Naive thymus-derived CD8-positive, alpha-beta T cell (primary cell): ENCODE measurements at places on chromosomes 12 and 14. TPM values are rescaled to one million over a fixed set of nuclear protein-coding genes. Genes with fewer than 3 reads are reported as not detected.
A peak's percentile ranks its signal among the peaks of the same experiment; 100 is the strongest.

HHIPL1 gene
- not detected for polyA plus RNA-seq

CLEC7A gene
- polyA plus RNA-seq: not detected

ADCY4 gene
- 0.08 TPM for polyA plus RNA-seq

- DNase-seq: no peak
These were observed 39.1 kb upstream of the GZMB start for GRCh38 chr14:24673059-24673458.

- peak; percentile 74 for DNase-seq
These were observed 376.8 kb downstream of the DPF3 start for GRCh38 chr14:72516936-72517700.

TPH2 gene
- not detected for polyA plus RNA-seq

- no peak for DNase-seq
These were observed 215.9 kb downstream of the CACNA1C start for GRCh38 chr12:2268471-2269286.

GRCh38 chr14:85565862-85566296, 35.9 kb downstream of the FLRT2 start:
- DNase-seq: no peak

- DNase-seq: peak; percentile 78
These were observed 1.0 kb downstream of the HIP1R start for GRCh38 chr12:122836027-122836921.

SINHCAF gene
- 69.9 TPM for polyA plus RNA-seq

HOXC4 gene
- not detected for polyA plus RNA-seq

DNA sequence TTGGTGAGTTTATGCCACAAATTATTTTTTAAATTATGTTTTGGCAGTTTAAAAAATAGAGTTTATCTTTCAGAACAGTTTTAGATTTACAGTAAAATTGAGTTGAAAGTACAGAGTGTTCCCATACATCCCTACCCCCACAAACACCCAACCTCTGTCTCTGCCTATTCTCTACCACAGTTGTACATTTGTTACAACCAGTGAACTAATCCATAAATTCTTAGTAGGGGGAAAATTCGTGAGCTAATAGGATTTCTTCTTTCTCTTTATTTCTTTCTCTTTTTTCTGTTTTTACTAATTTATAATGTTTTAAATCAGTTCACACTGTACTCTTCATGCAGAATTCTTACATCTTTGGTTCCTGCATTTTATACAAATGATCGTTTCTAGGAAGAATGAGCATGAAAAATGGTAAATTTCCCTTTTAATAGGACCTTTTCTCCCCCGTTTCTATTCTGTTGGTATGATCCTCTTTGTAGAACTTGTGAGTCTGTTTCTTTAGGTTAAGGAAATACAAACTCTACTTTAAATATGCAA, 56.7 kb downstream of the MIPOL1 start:
- no peak for DNase-seq

DNA sequence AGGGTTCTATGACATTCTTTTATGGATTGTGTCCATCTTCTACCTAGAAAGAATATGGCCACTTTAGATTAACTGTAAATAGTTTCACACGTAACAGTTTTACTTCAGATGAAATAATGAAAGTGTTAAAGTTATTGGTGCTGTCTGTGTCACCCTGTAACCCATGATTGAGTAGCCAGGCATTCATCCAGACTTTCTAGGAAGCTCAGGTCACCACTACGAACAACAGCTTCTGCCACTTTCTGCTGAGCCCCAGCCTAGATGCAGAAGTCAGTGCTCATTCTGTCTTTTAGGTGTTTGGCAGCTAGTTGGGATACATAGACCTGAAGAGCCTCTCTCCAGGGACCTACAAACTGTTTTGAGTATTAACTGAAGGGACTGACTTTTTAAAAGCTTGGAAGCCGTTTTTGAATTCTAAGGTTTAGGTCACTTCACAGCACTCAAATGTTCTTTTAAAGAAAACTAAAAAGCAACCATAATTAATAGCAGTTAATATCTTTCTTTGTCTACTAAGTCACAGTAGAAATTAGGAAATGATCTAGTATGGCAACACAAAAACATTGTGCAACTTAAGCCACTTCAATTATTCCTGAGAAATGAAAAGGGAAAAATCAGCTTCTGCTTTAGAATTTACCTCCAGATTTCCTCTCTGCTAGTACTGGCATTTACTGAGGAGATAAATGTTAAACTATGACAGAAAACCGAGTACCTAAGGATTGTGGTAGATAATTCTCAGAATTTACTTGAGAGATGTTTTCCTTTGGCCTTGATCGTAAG, 266.9 kb downstream of the CCDC91 start:
- no peak for DNase-seq

- DNase-seq: no peak
These were observed 326.1 kb downstream of the BCL11B start for GRCh38 chr14:98945611-98946570.

DNA sequence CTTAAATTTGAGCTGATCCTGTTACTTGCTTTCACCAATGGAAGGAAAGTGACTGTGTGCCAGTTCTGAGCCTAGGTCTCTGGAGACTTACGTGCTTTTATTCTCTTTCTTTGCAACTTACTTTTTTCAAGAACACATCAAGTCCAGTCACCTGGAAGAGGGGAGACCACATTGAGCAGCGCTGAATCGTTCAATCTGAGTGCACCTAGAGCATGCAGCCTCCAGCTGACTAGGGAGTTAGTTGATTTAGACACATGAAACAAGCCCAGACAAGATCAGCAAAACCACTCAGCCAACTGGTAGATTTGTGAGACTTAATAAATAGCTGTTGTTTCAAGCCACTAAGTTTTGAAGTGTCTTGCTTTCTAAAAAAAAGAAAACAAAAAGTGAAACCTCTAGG, 1014.8 kb upstream of the FBXO33 start:
- DNase-seq: no peak

DNA sequence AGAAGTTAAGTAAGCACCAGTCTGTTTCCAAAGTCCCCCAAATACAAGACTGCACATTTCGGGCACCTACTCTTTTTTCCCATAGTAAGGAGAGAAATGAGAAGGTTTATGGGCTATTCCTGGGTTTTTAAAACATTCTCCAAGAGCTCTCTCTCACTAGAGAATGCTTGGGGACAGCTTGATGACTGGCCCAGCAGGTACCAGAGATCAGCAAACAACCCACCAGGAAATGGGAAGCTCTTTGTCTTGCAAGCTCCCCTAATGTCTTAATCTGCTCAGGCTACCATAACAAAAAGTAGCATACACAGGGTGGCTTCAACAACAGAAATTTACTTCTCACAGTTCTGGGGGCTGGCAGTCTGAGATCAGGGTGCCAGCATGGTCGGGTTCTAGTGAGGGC, 41.8 kb upstream of the CRY1 start:
- no peak for DNase-seq

- DNase-seq: no peak
These were observed 283.3 kb downstream of the ATP23 start for GRCh38 chr12:58224536-58225105.

PRPH gene
- polyA plus RNA-seq: not detected

DNA sequence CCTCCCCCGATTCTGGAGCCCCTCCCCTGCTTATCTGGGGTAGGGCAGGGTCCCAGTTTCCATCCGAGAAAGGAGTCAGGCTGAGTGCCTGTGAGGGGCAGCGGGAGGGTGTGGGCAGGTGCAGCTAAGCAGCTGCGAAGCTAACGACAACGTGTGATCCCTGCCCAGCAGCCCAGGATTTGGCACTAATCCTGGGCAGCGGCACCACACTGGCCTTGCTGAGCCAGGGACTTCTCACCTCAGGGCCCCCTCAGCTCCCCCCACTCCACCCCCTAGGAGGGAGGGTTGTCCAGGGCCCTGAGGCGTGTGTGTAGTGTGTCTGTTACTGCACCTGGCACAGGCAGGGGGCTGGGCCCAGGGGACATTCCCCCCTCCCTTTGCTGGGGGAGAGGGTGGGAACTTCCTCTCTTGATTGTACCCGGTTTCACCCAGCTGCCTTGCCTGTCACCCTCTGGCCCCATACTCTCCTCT, 1.8 kb downstream of the SMIM41 start:
- peak; percentile 27 for DNase-seq

DNA sequence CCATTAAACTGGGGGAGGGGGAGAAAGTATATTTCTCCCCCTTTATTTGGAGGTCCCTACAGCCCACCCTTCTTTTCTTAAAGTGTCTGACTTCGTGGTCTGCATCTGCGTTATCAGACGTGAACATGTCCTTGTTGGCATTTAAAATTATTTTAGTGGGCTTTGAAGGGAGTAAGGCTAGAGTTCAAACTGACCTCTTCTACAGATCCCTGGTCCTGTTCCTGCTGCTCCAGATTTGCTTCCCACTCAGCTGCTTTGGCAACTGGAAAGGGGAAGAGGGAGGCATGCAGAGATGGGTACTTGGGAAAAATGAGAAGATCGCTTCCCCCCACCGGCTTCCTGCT, 611 bp upstream of the SIX6 start:
- no peak for DNase-seq

GRCh38 chr12:22740656-22741355, 115.8 kb downstream of the ETNK1 start:
- no peak for DNase-seq

DNA sequence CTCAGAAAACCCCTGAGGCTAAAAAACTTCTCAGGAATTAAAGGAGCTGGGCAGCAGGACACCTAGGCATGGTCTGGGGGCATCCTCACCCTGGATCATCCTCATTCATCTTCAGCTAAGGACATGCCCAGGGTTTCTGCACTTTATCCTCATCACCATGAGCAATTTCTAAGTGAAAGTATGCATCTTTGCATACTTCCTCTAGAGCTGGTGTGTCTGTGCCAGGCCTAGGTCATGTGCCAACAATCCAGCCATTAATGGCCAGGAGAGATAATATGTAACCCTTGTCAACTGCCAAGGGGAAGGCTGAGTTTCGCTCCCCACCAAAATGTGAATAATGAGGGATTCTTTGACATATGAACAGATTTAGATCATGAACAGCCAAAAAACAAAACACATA, 160.5 kb downstream of the KITLG start:
- no peak for DNase-seq

TRAFD1 gene
- polyA plus RNA-seq: 32.5 TPM

DNA sequence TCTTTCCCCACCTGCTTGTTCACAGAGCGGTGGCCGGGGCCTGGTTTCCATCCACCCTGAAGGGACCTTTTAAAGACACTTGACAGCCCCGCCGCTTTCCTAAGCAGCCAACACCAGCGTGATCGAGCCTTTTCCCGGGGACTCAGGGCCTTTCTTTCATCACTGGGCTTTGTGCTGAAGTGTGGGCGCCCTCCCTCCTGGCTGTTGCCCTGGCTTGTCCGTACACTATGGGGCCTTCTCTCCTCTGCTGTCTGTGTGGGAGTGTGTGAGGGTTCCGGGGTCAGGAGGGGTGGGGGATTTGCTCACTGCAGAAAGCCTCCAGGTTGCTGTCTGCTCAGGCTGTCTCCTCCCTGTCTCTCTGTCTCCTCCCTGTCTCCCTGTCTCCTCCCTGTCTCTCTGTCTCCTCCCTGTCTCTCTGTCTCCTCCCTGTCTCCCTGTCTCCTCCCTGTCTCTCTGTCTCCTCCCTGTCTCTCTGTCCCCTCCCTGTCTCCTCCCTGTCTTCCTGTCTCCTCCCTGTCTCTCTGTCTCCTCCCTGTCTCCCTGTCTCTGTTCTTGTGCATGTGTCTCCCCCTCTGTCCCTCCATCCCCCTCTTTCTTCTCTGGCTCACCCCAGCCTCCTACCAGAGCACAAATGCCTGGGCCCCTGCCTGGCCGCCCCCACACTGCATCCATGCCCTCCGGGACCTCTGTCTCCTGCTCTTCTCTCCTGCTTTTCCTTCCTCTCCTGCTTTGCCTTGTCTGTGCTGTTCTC, 64.7 kb downstream of the CCDC92 start:
- DNase-seq: no peak

GRCh38 chr12:95439461-95440230, 34.3 kb upstream of the METAP2 start:
- DNase-seq: no peak

DNA sequence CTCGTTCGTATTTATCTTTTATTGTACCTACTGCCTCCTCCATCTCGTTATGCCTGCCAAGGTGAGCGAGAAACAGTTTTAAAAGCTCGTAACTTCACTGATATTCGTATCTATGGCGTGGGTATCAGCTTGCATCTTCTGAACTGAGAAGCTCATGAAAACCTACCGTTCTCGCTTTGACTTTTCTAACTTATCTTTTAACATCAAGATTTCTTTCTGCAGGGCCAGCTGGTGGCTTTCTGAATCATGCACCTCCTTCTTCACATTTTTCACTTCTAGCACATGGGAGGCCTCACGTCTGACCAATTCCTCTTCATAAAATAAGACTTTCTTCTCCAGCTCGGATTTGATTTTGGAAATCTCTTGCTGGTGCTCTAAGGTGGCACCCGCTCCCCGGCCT, 45.8 kb downstream of the AMN start:
- no peak for DNase-seq

DNA sequence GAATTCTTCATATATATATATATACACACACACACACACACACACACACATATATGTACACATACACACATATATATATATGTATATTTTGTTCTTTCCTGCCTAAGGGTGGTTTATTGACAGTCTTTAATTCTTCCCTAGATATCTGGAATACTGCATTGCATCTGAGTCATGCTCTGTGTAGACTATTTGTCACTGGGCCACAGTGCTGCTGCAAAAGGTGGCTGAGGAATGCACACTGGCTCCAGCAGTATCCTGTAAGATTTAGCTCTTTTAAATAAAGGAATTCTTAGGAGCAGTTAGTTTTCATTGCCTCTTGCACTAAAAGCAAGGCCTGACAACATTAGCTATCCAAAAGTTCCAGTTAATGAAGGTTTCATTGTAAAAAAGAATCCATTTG, 200.9 kb downstream of the APAF1 start:
- DNase-seq: no peak

- no peak for DNase-seq
These were observed 497.6 kb downstream of the RMST start for GRCh38 chr12:97960225-97960624.

DNA sequence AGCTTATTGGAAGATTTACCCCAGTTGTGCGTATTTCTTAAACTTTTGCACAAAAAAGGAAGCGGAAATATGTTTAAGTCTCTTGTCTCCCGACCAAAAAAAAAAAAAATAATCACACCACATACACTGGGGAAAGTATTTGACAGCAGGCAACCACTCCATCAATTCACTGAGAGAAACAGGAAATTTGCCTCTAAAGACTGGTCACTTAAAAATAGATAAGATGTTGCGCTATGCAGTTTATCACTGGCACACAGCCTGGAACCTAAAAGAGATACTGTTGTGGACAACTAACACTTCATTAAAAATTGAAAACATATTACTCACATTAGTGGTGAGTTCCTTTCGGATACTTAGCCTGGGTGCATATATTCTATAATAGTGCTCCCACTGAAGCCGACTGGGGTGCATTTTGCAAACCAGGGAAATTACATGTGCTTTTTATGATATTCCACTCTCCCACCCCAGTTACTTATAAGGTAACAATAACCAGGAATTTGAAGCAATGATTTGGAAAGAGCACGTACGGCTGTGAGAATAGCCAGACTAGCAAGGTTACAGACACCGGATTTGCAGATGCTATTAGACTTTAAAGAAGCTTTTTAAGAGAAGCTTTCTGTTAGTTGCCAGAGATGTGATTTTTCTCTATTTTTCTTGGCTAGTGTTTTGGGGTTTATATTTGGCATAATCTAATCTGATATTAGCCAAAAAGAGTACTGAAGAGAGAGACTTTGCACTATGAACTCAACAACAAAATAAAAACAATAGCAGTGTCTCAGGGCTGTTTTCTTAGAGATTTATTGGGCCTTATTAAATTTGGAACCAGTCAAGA, 311.5 kb downstream of the NOVA1 start:
- DNase-seq: no peak

MFAP5 gene
- not detected for polyA plus RNA-seq

CRIP2 gene
- polyA plus RNA-seq: 21.1 TPM
